GM23338 (cell line): ENCODE measurements at places on chromosomes 16 and 17. TPM values are rescaled to one million over a fixed set of nuclear protein-coding genes. Genes with fewer than 3 reads are reported as not detected.

GRCh38 chr16:66325717-66326376 is 40.6 kb upstream of the CDH5 start:
- DNase-seq = no peak

ASGR1 gene
- 5.3 and 9.0 TPM in 2 replicates for total RNA-seq

TMEM100 gene
- total RNA-seq = 0.10 TPM in 1 of 2 replicates, not detected in the other

CCL18 gene
- not detected in 2 replicates for total RNA-seq

CCL14 gene
- total RNA-seq = not detected in 2 replicates

DNA sequence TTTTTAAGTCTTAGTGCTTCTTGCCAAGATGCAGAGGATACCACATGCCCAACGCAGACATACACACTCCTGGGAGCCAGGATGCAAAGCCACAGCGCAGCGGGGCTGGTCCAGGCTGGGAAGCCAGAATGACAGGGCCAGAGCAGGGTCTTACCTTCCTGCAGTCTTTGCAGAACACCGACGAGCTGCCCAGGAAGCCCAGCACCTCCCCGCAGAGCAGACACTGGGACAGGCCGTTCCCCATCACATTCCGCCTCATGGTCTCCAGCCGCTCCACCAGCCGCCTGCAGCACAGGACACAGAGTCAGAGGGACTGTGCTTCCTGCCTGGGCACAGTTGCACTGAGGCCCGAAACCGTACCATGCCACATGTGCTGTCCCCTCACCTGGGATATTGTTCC is 33.3 kb downstream of the RPH3AL start:
- no peak for DNase-seq

GRCh38 chr17:50586421-50587247 is 26.1 kb downstream of the CACNA1G start:
- DNase-seq = no peak

DNA sequence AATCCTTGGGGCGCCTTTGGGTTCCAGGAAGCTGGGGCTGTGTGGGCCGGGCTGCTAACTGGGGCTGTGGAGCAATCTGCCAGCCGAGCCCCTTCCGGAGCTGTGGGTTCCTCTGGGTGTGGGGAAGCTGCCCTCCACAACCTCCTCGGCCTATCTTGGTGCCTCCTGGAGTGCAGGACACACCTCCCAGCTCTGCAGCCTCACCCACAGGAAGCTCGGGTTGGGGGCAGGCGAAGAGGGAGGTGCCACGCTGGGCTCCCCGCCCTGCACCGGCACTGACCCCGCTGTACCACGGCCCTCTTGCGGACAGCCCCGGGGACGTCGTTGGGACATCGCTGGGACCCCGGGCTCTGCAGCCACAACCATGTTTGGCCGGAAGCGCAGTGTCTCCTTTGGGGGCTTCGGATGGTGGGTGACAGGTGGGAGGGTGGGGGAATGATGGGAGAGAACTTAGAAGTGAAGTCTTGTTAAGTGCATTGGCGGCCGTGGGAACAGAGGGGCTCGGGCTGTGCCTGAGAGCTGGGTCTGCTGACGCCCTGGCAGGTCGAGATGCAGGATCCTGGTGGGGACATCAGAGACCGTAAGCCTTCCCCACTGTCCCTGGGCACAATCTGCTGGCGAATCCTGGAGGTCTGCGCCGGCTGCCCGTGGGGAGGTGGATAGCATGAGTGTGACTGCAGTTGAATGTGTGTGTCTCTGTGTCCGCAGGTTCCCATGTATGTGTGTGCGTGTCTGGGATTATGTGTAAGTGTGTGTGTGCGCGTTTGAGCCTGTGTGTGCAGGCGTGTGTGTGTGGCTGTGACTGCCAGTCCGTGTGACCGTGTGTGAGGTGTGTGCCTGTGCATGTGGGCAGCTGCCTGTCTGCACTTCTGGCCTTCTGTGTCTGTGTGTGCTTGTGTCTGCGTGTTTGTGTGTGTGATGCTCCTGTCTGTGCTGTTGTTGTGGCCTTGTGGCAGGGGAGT is at the start of gene RAP1GAP2:
Gene RAP1GAP2, plus strand, starts transcription at position 275 of the 962 bp plus-strand sequence. Its CDS starts 90 bp downstream, at position 365.
- DNase-seq = no peak

OR1D2 gene
- not detected in 2 replicates for total RNA-seq

GRCh38 chr17:63516910-63517824 is 6.0 kb upstream of the KCNH6 start:
- DNase-seq = no peak

- no peak for DNase-seq
Measured at GRCh38 chr17:3763777-3764170, 37.2 kb downstream of the ITGAE start.

VMO1 gene
- total RNA-seq = 0.38 TPM in 1 of 2 replicates, not detected in the other

DNA sequence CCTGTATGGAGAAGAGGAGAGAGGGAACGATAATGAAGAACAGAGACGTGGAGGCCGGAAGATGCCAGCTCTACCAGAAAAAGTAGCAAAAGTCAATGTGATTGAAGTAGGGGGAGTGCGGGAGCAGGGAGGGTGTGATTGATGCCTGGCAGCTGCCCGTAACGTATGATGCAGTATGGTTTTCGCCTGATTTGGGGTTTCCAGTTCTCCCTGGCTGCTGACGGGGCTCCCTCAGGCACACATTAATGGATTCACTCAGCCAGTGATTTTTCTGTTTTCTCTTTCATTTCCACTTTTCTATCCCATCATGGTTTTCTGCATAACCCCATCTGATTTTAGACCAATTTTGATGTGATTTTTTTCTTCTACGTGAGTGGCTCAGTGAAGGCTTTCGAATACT is 62.1 kb downstream of the PRKCA start:
- DNase-seq = no peak

DNA sequence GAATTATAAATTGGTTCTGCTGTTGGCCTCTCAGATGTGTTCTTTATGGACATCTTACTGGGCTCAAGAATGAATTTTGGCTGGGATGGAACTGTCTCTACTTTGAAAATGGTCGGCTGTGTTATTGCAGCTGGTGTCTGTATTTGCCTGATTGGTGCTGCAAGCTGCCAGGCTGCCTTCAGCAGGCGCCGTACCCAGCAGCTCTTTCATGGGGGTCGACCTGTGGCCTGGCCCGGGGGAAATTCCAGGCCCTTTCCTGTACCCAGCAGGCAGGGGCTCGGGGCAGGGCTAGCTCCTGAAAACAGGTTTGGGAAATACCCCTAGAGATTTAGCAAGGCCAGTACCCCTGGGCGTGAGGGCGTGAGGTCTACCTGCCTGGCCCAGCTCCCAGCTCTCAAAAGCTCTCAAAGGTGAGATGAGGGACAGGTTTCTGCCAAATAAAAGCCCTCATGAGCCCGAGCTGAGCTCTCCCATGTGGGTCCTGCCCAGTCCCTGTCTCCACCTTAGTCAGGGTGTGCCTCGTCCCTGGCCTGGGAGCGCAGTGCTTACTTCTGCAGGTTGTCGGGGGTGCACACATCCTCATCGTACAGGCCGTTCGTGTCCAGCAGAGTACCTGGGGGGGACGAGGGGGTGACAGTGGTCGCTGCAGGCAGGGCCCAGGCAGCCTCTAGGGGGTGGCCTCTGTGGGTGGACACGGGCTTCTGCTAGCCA is 52.3 kb downstream of the PRMT7 start:
- DNase-seq = no peak

GRCh38 chr17:15947271-15947670 is 2.3 kb downstream of the ADORA2B start:
- no peak for DNase-seq

DNA sequence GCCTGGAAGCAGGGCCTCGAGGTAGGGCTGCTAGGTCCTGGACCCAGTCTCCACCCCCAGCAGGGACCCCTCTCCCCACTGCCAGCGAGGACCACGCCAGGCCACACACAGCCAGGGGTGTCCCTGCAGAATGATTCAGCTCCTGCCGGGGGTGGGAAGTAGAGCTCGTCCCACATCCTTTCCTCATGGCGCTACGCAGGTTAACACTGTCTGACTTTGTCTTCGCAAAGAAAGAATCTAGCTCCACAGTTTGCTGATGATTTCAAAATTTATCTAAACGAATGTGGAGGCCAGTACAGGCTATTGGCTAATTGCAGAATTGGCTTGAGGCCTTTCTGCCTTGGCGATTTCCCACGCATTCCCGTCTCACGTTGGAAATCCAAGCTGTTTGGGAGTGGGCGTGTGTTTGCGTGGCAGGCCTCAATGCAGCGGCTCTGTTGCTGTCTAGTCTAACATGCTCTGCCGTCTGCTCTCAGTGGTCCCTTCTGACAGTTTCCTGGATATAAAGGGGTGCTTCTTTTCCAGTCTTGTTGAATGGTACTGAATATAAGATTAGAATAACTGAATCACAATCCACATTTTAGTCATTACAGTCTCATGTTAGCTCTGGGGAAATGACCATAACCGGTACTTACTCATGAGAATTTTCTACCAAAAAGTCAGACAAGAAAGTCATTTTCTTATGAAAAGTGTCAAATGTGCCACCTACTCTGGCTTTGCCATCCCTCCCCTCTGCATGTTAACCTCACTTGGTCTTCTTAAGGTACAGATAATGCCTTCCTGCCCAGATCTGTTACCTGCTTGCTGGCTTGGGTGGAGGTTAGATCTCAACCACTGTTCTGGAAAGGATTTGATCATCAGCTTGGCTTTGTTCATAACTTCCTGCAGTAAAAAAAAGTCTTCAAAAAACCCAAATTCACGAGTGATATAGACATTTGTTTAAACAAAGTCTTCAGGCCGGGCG is 252.4 kb downstream of the NTN1 start:
- no peak for DNase-seq

CCT6B gene
- 0.94 TPM in 1 of 2 replicates, not detected in the other for total RNA-seq

CXCL16 gene
- total RNA-seq = 4.1 and 6.8 TPM in 2 replicates

DNA sequence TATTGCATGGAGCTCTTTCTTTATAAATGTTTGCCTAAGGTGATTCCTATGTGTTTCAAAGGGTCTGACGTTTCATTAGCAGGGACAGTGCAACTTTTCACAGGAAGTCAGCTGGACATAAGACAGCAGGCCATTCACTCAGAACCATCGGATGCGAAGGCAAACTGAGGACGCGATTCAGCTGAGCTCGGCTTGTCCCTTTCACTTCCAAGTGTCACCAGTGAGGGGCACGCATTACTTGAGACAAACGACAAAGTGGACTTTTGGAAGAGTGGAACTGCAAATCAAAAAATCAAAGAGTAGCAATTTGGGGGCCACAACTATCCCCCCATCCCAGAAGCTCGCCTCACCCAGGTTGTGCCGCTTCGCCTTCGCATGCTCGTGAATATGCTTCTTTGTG is 14.6 kb downstream of the USP22 start:
- no peak for DNase-seq

- no peak for DNase-seq
Measured at GRCh38 chr17:72097144-72097543, 23.7 kb upstream of the SOX9 start.

- peak; percentile 42 for DNase-seq
Measured at GRCh38 chr17:37067555-37068111, 118.9 kb downstream of the AATF start.

DNA sequence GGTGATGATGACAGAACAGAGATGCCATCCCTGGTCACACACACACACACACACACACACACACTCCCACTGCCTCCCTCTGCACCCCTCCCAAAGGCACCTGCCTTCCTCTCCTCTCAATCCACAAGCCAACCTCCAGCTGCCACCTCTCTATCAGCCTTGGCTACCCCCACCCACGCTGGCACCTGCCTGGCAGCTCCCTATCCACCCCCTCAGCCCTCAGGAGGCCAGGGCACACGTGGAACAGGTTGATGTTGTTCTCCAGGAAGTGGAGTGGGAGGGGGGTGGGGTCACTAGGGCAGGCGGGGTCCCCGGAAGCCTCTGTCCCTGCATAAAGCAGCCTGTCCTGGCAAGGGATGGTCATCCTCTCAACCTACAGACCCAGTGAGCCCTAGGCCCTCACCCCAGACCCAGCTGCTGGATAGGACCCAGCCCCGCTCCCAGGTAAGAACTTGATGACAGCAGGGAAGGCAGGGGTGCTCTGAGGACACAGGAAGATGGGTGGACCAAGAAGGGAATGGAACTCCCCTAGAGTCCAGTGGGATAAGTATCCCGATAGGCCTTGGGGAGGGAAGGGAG is at the start of gene GSDMA:
Gene GSDMA, plus strand, starts transcription at position 363 of the 579 bp plus-strand sequence. CDS start 2,684 bp downstream, outside the sequence.
- no peak for DNase-seq

GRCh38 chr16:4209666-4210065 is 32.2 kb downstream of the SRL start:
- DNase-seq = no peak

DNA sequence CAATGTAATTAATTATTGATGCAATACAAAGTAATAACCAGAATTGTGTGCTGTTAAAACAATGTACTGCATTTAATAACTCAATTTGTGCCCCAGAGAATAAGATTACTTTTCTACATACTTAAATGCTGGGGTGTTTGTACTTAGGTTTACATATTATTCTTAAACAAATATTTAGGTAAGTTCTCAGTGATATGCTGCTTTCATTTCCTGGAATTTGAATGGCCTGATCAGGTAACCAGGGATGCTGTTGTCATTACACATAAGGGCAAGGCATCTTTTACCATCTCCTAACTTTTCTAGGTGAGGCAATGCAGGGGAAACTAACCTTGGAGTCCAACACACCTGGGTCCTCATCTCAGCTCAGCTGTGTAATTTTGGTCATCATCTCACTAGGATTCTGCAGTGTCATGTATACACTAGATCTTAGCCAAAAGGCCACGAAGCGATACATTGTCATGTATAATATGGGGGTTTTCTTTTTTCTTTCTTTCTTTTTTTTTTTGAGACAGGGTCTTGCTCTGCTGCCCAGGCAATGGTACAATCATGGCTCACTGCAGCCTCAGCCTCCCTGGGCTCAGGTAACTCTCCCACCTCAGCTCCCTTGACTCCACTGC is 45.2 kb downstream of the MYO1D start:
- DNase-seq = no peak

DNA sequence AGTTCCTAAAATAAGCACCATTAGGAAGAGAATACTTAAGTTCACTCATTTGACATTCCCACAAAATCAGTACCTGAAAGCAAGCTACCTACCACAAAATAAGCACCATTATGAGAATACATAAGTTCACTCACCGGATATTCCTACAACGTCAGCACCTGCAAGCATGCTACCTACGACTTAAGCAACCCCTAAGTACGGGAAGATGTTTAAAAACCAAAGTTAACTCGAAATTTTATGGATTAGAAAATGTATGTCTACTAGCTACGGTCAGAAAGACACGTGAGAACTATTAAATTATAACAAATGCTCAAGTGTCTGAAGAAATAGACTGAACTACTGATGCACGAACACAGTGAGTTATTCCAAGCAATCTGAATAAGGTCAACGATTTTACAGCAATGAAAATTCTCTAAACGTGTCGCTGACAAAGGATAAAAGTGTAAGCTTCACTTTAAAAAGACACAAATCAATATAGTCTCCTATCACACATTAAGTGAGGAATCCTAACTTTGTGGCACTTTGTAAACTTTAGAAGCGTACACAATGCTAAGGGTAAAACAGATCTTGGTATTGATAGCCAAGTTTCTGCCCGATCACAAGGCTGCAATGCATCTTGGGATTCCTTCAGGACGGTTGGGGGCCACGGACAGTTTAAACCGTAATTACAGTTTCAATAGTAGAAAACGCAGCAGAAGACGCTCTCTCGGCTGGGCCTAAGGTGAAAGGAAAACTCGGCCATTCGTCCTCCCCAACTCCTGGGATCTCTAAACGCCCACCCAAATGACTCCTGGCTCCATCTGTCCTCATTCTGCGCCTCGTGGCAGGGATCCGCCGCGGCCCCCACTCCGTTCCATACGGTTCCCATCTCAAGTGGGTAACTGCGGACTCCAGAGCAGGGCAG is 1.3 kb downstream of the GSPT1 start:
- DNase-seq = peak; percentile 63

- no peak for DNase-seq
Measured at GRCh38 chr16:23506606-23506994, 3.7 kb downstream of the GGA2 start.
